ENCODE measurements at places on chromosomes 2 and 18.

DNA sequence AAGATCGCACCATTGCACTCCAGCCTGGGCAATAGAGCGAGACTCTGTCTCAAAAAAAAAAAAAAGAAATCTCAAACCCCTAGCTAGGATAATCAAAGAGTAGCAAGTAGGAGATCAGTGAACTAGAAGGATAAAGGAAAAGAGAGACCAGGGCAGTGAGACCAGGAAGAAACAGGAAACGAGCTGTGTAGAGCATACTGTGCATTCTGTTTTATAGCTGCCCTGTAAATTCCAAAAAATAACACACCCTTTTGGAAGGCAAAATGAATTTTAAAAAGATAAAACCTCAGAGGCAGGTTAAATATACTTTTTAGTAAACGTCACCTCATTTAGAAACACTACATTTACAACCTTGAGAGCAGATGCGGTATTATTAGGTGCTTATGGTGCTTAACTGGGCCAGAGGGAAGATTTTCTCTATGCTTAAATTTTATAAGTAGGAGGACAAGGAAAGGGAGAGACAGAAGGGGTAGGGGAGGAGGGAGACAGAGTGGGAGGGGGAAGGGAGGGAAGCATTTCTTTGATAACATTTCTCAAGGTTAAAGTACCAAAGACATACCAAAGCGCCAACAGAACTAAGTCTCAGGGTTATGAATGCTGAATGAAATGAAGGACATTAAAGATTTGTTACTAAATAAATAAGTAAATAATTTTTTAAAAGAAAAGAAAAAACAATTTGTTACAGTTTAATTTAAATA, 30.1 kb downstream of the FEZ2 start:
- no peak for DNase-seq

DNA sequence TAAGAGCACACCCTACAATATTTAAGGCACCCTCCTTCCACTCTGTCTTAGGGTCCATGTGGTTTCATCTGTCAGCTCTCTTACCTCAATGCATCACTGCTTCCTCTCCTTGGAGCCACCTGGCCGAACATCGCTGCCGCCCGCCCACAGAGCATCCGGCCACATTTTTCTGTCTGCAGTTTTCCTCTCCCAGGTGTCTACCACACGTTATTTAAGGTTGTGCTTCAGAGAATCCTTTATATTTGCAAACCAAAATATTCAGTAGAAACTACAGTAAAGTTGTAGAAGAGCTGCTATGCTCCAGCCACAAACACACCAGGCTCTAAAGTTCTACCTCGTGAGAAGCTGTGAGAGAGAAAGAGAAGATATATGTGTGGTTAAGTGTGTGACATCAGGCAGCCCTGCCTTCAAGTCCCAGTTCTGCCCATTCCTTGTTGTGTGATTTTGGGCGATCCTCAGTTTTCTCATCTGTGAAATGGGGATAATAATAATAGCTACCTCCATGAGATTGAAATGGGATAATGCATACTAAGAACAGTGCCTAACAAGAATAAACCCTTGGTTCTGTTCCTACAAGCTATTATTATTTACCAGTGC, 4.9 kb upstream of the STK17B start:
- no peak for DNase-seq

GRCh38 chr2:223086370-223086981, 34.5 kb downstream of the KCNE4 start:
- DNase-seq: no peak

DNA sequence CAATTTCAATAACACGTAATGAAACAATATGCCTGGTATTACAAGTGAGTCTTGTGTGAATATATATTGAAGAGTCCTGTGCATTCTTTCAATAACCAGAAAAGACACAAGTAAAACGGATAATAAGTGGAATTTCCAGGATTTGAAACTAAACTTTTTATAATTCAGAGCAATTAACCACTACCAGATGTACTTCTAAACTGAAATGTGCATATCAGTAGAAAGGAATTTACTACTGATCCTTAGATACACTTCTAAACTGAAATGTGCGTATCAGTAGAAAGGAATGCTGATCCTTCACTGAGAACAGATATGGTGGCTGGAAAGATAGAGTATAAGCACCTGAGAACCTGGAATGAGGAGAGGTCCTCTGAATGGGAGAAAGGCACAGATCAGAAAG, 470.9 kb upstream of the SPHKAP start:
- DNase-seq: no peak

DNA sequence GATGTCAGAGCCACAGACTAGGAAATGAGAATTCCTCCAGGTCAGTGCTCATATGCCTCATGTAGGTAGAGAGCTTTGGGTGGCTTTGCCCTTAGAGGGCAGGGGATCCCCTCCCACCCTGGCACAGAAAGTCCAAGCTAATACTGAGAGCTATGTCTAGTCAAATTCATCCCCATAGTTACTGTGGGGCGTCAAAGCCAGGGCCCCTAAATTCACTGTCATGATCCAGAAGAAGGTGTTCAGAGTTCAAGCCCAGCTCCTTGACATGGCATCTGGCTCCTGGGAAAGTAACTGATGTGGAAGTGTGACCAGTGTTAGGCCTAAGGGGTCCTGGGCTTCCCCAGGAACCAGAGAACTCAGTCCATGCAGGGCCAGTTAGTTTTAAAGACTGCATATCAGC, 1.8 kb downstream of the THNSL2 start:
- DNase-seq: no peak

DNA sequence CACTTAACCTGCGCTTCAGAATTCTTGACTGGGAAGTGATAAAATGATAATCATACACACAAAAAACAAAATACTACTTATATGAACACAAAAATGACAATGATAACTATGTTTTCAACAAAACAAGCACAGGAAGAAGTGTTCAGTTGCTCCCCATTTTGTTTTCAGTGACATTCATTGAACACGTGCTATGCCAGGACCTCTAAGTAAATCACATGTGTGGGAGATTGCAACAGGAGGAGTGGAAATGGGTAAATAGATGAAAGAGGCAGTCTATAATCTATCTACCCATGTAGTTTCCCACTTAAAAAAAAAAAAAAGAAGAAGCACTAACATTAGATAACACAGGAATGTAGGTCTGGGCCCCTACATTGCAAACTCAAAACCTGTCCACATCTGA, 183.5 kb upstream of the HNRNPA3 start:
- no peak for DNase-seq

- DNase-seq: no peak
These were observed 78.5 kb downstream of the RAB31 start for GRCh38 chr18:9786631-9787030.

GRCh38 chr2:186726938-186727337, 33.1 kb downstream of the FAM171B start:
- no peak for DNase-seq

DNA sequence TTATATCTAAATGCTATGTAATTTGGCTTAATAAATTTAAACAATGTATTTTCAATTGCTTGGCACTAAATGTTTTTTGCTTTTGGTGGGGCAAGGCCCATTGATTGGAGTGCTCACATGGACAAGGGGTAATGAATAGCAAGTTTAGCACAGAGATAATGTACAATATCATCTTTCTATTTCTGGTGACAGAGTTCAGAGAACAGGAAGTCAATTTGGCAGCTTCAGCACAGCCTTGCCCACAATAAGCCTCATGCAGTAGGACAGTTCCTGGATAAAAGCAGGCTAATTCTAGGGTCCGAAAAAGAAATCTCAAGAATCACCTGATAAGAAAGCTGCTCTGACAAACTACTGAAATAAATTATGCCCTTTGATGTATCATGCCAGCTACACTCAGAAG, 443.9 kb upstream of the FSHR start:
- DNase-seq: no peak

- no peak for DNase-seq
These were observed 29.5 kb downstream of the FLACC1 start for GRCh38 chr2:201327678-201328077.

DNA sequence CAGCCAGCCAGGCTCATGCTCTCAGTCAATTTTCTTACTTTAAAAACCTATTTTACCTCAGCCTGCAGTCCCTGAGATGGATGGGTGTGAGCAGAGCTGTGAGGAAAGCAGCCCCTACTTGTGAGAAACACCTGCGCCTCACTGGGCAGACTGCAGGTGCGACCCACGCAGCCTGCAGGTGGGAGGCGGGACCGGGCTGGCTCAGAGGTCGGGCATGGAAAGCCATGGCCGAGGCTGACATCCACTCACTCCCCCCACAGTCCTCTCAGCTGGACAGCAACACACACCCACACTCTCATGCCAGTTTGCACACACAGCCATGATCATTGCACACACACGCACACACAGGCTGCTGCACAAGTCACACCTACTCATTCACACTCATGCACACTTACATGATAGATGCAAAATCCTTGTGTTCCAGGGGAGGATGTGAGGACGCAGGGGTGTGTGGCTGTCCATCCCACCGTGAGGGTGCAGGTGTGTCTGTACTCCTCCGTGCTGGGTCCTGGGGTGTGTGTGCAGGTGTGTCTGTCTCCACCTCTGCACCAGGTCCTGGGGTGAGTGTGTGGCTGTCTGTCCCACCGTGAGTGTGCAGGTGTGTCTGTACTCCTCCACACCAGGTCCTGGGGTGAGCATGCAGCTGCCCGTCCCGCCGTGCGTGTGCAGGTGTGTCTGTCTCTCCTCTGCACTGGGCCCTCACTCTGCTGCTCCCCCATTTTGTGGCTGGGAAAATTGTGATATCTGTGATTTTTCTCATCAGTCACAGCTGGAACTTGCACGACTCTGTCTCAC, 166.5 kb downstream of the RTP5 start:
- no peak for DNase-seq

- no peak for DNase-seq
These were observed 59.0 kb upstream of the ZNF396 start for GRCh38 chr18:35436076-35436649.

DNA sequence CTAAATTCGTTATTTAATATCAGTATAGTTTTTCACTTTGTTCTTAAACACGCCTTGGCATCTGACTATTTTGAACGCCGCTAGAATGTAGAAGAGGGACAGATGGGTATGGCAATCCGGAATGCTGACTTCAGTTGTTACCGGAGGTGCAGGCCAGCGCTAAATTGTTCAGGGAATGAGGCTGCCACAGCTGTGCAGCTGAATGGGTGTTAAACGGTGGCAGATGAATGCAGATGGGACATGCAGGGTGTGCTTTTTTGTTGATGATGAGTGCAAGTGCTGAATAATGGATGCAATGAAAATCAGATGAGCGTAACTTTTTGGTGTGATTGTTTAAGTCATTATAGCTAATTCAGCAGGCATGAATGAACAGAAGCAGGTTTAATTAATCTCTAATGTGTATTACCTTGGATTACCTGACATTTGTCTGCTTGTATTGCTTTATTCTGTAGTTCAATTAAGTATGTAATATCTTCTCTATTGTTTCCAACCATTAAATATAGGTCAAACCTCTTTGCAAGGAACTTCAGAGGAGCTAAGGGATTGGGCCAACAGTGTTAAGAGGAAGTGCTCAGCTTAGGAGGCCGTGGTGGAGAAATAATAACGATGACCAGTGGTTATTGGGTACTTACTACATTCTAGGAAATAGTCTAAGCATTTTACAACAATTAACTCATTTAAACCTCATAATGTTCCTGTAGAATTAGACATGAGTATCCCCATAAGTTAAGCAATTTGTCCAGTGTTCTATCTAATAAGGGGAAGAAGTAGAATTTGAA, 11.9 kb upstream of the CREG2 start:
- DNase-seq: no peak
